ENCODE measurements at places on chromosomes 7 and 10. TPM values are rescaled to one million over a fixed set of nuclear protein-coding genes. Genes with fewer than 3 reads are reported as not detected.
A peak's percentile ranks its signal among the peaks of the same experiment; 100 is the strongest.

GRCh38 chr7:116524609-116525297 is at the start of gene CAV1:
CAV1 (plus strand) TSS chr7:116525036; CDS start chr7:116525063, 27 bp downstream.
- no peak for DNase-seq

The ZNF804B gene
- 0.40 TPM for polyA plus RNA-seq

GRCh38 chr10:27503498-27504006 is 552 bp upstream of the RAB18 start:
- DNase-seq, result no peak

GRCh38 chr10:71009126-71009525 is 120.8 kb upstream of the PCBD1 start:
- no peak for DNase-seq

DNA sequence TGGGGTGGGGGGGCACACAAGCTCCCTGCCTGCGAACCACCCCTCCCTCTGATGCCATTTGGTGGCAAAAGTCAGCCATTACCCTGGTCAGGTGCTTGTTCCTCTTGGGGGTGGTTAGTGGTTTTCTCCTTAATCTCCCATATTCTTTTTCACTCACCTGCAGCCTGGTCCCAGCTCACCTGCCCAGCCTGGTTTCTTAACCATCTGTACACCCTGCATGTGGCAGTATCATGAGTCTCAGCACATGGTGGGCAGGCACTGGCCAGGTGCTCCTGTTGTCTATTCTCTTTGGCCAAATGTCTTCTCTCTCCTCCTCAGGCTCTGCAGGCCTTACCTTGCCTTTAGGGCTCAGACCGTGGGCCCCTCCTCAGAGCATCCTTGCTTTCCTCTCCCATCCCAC is 30.5 kb downstream of the OGDH start:
- DNase-seq, result no peak

GRCh38 chr10:73911553-73912004 is 647 bp downstream of the PLAU start:
- DNase-seq, result no peak

The MMD2 gene
- not detected for polyA plus RNA-seq

DNA sequence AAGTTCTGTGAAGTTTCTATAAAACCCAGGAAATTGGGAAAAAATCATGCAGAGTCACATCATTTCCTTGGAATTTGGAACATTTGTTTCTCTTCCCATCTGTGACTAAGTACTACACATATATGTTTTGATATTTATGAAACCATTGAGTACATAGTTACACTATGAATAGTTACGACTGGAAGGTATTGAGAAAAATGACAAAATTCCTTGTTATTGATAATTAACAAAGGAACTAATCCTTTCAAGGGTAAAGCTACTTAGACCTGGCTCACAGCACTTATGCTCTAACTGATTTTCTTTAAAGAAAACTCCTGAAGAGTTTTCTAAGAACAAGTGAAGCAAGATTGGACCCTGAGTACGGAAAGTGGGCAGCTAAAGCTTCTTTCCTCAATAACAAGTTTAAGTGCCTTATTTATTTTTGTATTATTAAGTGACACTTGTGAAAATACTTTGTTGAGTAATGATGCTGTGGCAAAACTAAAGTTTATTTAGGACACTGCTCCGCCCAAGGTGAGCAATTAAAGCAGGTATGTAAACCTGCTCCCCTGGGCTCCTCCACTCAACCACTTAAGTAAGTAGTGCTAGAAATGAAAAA is 12.0 kb upstream of the GLCCI1 start:
- DNase-seq, result no peak

The MSS51 gene
- 2.5 TPM for polyA plus RNA-seq

DNA sequence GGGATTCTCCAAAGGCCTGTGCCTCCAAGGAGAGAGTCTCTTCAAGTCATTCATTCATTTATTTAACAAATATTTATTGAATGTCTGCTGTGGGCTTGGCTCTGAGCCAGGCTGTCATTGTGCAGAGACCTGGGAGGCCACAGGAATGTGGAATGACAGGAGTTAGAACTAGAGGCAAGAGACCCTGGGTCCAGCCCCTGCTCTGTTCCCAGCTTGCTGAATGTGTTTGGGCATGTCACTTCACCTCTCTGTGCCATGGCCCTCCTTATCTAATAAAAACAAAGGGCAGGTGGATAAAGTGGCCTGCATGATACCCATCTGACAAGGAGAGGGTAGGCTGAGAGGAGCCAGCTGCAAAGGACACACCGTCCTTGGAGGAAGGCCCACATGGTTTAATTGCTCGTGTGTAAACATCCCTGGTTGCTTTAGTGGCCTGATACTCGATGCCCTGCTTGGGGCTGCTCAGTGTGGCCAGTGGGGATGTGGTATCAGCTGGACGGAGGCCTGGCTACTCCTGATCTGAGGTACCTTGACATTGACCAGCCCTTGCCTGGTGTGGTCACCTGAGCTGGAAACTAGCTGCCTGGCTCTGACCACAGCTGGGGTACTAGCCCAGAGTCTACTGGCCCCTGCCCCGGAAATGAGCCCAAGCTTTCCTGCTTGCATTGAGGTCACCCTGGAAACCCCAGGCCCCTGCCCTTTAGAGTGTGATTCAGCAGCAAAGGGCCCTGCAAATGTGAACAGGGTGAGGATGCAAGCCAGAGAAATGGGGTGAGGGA is 116.2 kb downstream of the CDH23 start:
- no peak for DNase-seq

DNA sequence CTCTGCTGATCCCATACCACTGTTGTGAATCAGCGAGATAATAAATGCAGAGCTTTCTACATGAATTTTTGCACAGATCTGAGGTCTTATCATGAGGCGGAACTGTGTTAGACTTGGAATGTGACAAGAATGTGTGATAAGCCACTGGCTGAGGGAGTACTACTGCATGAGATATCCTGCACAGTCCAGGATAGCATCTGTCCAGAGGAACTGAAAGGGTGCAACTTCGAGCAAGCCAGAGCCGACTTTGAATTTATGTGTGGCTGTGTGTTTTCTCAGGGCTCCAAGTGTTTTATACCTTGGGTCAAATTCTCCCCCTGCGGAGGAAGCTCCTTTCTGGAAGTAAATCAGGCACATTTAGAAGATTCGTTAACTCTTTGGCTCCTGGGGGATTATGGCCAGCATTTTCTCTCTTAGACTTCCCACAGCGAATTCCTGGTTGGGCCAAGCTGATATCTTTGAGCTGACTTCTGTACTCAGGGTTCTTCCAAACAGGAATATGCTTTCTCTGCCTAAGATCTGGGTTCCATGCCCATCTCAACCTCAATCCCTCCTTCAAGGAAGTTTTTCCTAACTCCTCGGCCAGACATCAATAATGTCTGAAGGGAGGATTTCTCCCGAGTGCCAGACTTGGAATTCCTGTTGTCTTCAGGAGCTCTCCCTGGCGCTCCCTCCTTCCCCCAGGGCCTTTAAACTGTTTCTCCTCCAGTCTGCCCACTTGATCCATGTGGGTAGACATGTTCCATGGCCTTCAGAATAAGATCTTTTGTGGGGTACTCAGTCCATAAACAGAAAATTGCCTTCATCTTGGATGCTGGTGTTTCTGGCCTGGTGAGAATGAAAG is 2.5 kb upstream of the MEST start:
- DNase-seq, result peak; percentile 86

GRCh38 chr10:84159076-84159685 is 14.4 kb upstream of the GPR15LG start:
- DNase-seq, result no peak

DNA sequence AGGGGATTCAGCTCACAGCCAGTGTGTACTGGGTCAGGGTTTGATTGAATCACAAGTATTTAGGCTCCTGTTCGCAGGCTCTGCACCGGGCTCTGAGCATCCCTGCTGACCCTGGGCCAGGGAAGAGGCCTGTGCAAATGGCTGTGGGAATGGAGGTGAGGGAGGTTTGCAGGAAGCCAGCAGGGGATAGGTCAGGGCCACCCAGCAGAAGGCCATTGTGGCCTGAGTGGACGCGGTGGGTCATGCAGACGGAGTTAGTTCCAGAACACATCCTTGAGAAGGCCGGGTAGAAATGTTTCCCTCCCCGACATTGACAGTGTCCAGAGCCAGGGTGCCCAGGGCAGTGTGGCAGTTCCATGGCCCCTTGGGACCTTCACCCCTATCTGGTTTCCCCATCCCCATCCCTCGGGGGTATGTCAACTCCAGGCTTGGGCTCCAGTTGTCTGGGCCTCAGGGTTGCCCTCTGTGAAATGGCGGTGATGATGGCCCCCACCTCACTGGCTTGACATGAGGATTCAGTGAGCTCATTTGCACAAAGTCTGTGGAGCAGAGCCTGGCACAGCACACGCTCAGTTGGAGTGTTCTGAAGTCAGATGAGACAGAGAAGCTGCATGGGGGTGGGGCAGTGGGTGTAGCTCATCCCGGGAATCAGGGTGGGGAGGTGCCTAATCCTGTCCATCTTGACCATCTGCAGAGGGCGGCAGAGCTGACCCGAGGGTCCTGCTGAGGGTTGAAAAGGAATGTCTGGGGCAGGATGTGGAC is 107.6 kb downstream of the ADCY1 start:
- no peak for DNase-seq

DNA sequence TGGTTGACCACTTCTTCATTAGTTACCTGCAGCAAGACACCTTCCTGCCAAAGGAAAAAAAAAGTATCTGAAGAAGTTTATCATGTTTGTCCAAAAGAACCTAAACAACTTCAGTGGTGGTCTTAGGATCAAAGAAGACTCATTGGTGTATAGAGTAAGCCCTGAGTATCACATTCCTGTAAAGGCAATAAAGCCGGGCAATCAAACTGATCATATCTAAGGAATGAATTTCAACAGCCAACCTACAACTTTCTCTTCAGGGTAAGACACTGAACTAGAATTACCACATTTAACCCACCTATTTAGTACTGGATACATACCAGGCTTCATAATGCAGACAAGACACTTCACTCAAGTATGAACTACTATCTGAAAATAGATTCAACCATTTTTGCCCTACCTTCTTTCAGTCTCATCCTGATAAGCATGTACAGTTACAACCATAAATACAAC is 10.1 kb downstream of the HNRNPA2B1 start:
- DNase-seq, result no peak

Data from renal cortex interstitium (tissue), 15 donors.